ENCODE measurements at places on chromosomes 16 and 17.

DNA sequence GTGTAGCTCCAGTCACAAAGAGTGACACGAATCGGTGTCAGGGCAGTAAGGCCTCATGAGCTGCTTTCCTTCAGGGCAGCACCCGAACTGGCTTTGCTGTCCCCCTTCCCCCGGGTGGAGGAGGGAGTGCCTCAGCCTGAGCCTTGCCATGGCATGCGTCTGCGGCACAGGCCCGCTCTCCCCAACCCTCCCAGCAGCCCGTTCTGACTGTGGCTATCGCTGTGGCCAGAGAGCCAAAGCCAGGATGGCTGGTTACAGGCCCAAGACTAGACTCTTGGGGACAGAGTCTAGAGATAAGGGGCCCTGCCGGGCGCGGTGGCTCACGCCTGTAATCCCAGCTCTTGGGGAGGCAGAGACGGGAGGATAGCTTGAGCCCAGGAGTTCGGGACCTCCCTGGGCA lies 25.9 kb downstream of the CLUH start:
- DNase-seq = no peak

DNA sequence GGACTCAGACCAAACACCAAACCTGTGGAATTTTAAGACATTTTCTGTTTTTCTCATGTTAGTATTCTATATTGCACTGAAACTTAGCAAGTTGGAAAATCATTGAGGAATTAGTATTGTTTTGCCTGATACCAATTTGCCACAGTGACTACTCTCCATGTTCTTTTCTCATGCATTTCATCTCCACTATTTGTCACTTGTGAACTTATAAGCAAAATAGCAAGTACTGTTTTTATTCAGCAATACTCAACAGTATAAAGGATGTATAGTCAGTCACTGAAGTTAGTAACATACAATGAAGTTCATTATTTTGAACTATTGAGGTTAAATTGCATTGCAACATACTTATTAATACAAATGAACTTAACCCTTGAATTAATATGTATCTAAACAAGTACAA lies 5.8 kb upstream of the VPS35L start:
- no peak for DNase-seq

- no peak for DNase-seq
These were observed 1417.9 kb upstream of the GOT2 start for GRCh38 chr16:60151987-60152386.

GRCh38 chr17:70517816-70518215 lies 348.5 kb downstream of the KCNJ2 start:
- no peak for DNase-seq

DNA sequence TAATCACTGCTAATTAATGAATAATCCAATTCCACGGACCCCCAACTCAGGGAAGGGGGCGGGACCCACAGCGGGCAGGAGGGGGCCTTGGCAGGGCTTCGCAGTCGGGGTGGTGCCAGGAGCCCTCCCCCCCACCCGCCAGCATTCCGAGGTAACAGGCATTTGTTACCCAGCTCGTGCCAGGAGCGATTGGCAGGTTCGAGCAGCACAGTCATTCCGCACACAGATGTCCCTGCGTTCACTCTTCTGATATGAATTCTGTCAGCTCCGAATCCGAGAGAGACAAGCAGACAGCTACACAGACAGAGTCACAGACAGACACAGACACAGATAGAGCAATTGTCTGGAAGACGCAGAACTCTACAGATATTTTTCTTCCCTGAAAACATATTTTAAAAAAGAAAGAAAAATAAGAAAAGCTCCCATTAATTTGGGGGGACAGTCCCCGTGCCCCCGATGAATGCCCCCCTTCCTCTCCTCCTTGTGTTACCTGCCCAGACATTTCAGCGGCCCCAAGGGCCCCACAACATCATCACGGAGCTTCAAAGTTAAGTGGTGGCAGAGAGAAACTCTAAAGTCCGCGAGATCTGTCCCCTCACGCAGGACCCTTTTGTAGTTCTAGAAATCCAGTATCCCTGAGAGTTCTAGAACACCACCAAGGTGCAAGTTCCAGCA lies 10.2 kb downstream of the NEUROD2 start:
- DNase-seq = no peak

GRCh38 chr17:45925311-45925710 lies 31.0 kb downstream of the MAPT start:
- DNase-seq = no peak

- no peak for DNase-seq
These were observed 17.0 kb upstream of the RPRML start for GRCh38 chr17:46995841-46996571.

GRCh38 chr16:12548270-12548983 lies 255.3 kb downstream of the CPPED1 start:
- DNase-seq = no peak

DNA sequence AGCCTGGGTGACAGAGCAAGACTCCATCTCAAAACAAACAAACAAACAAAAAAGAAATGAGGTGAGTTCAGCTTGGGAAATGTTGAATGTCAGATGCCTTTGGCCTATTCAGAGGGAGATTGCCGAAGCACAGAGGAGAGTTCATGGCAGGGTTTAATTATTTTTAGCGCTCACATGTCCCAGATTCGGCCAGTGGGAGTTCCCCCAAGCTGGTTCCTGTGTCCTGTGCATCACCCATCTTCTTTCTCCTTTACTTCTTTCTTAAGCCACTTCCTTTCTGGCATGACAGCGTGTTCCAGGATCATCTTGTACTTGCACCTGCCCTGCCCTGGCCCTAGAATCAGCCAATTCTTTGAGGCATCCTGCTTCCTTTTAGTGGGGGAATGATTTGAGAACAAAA lies 9.2 kb downstream of the MPV17L start:
- no peak for DNase-seq

GRCh38 chr16:55499951-55500529 lies 8.8 kb upstream of the LPCAT2 start:
- no peak for DNase-seq

DNA sequence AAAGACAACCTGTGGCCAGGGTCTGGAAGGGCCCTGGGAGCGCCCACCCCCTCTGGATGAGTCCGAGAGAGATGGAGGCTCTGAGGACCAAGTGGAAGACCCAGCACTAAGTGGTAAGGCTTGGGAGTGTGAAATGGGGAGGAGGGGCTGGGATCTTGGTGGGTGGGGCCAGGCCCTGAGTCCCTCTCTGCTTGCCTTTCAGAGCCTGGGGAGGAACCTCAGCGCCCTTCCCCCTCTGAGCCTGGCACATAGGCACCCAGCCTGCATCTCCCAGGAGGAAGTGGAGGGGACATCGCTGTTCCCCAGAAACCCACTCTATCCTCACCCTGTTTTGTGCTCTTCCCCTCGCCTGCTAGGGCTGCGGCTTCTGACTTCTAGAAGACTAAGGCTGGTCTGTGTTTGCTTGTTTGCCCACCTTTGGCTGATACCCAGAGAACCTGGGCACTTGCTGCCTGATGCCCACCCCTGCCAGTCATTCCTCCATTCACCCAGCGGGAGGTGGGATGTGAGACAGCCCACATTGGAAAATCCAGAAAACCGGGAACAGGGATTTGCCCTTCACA lies 1.2 kb upstream of the STARD3 start:
- no peak for DNase-seq

DNA sequence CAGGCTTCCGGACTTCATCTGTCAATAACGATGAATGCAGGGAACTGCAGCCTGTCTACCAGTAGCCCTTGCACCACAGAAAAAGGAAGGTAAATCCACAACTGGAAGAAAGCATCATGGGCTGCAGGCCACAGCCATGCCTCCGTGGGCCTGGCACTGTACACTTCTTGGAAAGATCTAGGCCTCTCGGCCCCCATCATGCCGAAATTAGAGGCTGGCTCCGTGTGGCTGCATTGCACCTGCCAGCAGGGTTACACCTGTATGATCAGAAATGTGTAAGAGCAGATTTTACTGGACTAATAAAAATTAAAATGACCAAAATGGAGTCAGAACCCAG lies 52.2 kb downstream of the SDK2 start:
- no peak for DNase-seq

GRCh38 chr17:6755281-6755680 lies 565 bp upstream of the XAF1 start:
- no peak for DNase-seq

DNA sequence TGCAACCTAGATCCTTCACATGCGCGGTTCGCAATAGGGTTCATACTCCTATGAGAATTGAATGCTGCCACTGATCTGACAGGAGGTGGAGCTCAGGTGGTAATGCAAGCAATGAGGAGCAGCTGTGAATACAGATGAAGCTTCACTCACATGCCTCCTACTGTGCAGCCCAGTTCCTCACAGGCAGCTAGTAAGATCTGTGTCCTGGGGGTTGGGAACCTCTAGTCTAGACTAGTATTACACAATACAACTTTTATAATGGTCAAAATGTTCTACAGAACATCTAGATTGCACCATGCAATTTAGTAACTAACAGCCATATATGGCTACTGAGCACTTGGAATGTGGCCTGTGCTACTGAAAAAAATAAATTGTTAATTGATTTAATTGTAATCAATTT lies 26.7 kb downstream of the ABCA5 start:
- DNase-seq = no peak

DNA sequence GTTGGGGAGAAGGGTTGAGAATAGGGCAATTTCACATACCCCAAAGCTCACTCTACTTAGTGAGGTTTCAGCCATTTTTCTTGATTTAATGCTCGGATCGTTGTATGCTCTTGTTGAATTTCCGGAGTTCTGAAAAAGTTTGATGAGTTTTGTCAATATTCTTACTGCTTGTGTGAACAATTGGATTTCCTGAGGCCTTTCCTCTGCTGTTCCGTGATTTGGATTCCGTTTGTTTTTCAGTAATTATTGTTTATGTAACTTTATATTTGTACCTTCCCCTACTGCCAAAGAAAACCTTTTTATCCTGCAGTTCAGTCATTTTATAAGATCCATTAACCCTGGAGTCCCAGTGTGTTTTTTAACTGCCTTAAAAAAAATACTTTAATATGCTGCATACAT lies 62.9 kb downstream of the PHKB start:
- no peak for DNase-seq

- no peak for DNase-seq
These were observed 4.7 kb upstream of the NLRC5 start for GRCh38 chr16:56984639-56985038.

DNA sequence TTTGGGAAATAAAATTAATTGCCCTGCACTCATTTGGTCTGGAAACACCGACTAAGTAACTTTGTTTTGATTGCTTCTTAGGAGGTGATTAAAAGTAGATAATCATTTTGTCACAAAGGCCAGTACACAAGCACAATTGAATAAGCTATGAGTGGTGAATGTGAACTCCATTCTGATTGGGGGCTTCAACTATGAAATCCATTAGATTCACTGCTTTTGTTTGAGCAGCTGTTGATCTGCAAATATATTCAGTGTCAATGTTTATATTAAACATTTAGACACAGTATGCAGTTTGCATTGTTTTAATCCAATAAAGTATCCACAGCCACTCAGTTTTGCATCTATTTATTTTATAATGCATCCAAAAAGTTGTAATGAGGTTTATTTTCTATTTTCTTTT lies 817.5 kb downstream of the CDH11 start:
- DNase-seq = no peak

DNA sequence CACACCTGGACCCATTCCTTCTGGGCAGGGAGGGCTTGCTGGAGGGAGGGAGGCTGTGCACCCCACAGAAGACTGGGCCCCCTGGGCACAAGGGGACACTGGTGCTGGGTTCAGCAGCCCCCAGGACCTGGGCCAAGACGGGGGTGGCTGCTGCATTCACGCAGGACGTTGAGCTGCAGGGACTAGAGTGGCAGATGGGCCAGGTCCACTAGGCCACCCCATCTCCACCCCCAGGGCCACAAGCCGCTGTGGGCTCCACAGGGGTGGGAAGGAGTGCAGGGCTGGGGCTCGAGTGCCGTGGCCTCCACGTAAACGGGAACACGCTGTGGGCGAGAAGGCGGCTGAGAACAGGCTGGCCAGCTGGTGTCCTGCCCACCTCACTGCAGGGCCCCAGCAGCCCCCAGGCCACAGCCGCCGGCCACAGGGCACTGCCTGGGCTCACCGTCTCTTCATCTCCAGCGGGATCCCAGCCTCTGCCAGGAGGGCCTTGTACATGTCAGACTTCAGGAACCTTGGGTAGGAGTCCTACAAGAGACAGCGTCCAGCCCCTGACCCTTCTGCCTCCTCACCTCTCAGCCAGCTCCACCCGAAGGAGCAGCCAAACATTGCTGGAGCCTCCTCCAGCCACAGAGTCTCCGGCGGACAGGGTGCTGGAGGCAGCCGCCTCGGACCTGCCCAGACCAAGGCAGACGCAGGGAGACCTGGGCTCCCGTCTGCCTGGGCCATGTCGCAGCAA lies 6.5 kb downstream of the RGS11 start:
- DNase-seq = no peak

GRCh38 chr16:58120234-58120633 lies 8.9 kb downstream of the CFAP20 start:
- no peak for DNase-seq

GRCh38 chr17:71380535-71380934 lies 740.3 kb upstream of the SOX9 start:
- DNase-seq = no peak

- no peak for DNase-seq
These were observed 33.7 kb downstream of the MBTPS1 start for GRCh38 chr16:84082835-84083569.

GRCh38 chr16:4609200-4610010 lies 5.3 kb downstream of the UBALD1 start:
- no peak for DNase-seq

DNA sequence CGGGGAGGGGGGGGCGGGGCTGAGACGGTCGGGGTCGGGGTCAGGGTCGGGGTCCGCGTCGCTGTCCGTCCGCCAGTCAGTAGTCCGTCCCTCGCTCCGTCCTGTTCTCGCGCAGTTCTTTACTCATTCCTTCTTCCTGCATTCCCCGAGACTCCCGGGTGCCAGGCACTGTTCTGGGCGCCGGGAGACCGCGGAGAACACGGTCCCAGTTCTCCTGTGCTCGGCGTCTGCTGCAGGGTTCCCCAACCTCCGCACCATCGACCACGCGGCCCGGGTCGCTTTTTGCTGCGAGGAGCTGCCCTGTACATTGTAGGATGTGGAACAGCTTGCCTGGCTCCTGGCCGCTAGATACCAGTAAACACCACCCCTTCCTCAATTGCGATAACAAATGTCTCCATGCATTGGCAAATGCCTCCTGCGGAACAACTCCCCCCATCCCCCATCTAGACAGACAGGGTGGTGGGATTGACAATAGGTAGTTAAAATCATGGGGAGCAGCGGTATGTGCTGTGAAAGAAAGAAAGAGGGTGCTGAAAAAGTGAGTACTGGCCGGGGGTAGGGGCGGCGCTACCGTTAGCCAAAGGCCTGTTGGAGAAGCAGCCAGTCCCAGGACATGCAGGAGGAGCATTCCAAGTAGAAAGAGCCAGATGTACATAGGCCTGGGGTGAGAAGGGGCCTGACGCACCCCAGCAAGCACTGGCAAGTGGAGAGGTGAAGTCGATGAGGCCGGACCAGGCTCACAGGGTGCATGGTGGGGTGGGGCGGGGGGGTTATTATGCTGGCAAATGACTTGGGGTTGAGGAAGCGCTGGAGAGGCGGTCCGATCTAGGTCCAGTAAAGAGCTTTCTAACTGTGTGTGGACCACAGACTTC lies 631 bp downstream of the TRAF7 start:
- no peak for DNase-seq

All from central memory CD8-positive, alpha-beta T cell (primary cell).